ENCODE measurements at places on chromosomes 5 and 9.

- DNase-seq, result no peak
These were observed 26.0 kb downstream of the SKP2 start for GRCh38 chr5:36177715-36178523.

DNA sequence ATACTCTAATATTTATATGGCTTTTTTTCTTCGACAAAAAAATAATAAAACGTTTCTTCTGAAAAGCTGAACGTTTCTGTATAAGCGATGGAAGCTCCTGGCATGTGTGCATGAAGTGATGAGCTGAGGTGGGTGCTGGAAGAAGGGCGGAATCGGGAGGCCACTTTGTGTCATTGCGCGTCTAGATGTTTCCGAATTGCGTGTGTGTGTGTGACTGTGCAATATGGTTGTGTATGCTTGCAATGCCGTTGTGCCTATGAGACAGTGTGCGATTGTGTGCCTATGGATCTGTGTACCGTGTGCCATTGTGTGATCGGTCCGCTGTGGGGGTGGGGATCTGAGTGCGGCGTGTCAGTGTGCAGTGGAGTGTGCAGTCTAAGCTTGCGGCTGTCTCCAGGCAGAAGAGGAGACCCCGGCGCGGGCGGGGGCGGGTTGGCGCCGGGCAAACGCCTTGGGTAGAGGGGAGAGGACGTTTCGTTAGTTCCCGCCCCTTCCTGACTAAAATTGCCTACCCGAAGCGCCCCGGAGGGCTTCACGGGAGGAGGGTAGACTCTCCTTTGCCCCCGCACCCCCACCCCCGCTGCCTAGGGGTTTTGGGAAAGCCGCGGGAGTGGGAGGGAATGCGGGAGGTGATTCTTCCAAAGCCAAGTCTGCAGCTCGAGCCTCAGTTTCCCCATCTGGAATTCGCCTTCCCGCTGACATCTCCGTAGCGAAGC lies 24.2 kb downstream of the PCDHGC5 start:
- DNase-seq, result peak; percentile 49

DNA sequence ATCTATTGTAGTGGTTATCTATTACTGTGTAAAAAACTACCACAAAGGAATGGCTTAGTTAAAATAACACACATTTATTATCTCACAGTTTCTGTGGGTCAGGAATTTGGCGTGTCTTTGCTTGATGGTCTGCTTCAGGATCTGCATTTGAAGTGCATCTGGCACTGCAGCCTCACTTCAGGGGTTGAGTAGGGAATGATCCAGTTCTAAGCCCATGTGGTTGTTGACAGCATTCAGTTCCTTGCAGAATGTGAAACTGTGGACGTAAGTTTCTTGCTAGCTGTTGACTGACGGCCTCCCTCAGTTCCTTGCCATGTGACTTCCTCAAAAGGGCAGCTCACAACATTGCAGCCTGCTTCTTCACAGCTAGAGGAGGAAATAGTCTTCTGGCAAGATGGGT lies 2.1 kb upstream of the OGN start:
- no peak for DNase-seq

GRCh38 chr5:82538339-82539034 lies 260.3 kb upstream of the RPS23 start:
- DNase-seq, result no peak

DNA sequence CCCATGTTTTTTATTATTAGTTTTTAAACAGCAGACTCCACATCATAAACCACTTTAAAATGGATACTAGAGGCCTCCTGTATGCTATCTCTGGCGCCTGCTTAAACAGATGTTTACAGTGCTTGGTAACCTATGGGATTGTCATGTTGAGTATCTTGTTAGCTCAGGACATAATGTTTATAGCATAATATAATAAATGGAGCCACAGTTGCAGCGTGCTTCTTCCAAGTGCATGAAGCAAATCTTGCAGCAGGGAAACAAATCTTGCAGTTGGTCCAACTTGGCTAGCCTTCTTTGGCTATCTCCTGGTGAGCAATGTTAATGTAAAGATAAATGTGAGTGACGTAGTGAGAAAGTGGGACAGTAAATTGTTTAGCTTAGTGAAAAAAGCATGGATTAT lies 2.8 kb downstream of the GHR start:
- DNase-seq, result no peak

DNA sequence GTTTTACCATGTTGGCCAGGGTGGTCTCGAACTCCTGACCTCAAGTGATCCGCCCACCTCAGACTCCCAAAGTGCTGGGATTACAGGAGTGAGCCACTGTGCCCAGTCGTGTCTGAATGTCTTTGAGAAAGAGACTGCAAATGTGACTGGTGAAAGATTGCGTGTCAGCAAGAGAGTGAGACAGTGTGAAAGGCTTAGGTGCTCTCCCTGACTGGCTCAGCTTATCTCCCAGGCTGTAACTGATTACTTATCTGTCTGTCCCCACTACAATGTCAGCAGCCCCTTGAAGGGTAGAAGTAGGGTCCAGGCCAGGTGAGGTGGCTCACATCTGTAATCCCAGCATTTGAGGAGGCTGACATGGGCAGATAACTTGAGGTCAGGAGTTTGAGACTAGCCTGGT lies 3.4 kb upstream of the FGFR4 start:
- no peak for DNase-seq

- DNase-seq, result no peak
These were observed 90.1 kb downstream of the ICE1 start for GRCh38 chr5:5512543-5512942.

- no peak for DNase-seq
These were observed 18.1 kb downstream of the DYNC2I2 start for GRCh38 chr9:128638580-128638979.

GRCh38 chr5:38602641-38603040 lies 46.2 kb upstream of the LIFR start:
- DNase-seq, result no peak

DNA sequence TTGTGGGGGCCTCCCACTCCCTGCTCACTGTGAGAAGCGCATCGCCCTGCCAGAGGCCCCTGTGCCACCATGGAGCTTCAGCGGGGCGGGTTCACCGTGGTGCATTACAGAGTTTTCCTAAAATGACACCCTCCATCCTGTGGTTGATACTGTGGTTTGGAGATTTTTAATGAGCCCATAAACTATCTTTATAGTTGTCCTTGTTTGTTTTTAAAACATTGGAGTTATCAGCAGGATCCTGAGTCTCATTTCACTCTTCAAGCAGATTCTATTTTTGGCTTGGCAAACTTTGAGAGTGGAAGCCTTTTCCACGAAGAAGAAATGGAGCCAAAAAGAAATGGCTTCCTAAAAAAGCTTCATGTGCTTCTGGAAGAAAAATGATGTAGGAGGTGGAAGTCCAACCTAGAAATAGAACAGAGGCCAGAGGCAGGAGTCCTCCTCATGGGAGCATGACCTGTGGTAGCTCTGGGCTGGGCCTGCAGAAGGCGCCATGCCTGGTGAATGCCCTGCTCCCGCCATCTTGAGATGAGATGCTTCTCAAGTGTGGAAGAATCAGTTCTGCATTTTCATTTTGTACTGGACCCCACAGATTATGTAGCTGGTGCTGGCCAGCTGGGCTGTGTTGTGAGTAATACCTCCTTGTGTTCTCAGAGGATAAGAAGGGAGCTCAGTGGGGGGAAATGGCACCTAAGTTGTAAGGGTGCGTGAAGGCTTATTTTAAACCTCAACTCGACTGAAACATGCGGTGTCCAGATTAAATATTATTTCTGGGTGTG lies 79.0 kb upstream of the RAI14 start:
- no peak for DNase-seq

DNA sequence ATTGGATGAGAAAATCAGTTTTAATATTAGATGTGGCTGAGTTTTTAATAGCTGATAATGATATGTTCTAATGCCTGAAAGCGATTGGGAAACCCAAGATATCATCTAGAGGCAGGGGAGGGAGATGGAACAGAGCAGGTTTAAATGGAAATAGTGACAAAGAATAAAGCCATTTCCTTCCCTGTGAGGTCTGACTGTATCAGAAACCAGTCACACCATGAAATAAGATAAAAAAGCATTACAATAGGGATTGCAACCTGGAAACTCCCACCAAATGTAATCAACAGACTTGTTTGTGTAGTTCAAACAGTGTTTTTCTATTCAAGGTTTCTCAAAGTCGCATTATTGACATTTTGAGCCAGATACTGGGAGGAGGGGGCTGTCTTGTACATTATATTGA lies 110.1 kb upstream of the SMIM23 start:
- DNase-seq, result no peak

- DNase-seq, result no peak
These were observed 452.3 kb upstream of the PTGER4 start for GRCh38 chr5:40227366-40227765.

DNA sequence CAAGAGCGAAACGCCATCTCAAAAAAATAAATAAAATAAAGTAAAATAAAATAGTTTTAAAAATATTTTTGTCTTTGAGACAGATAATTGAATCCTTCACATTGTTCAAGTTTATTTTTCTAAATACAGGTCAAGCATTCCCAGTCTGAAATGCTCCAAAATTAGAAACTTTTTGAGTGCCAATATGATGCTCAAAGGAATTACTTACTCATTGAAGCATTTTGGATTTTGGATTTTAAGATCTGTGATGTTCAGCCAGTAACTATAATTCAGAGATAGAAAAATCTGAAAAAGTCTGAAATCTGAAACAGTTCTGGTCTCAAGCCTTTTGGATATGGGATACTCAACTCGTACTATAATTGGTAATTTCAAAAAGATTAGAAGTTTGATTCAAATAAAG lies 39.8 kb downstream of the RBM27 start:
- no peak for DNase-seq

DNA sequence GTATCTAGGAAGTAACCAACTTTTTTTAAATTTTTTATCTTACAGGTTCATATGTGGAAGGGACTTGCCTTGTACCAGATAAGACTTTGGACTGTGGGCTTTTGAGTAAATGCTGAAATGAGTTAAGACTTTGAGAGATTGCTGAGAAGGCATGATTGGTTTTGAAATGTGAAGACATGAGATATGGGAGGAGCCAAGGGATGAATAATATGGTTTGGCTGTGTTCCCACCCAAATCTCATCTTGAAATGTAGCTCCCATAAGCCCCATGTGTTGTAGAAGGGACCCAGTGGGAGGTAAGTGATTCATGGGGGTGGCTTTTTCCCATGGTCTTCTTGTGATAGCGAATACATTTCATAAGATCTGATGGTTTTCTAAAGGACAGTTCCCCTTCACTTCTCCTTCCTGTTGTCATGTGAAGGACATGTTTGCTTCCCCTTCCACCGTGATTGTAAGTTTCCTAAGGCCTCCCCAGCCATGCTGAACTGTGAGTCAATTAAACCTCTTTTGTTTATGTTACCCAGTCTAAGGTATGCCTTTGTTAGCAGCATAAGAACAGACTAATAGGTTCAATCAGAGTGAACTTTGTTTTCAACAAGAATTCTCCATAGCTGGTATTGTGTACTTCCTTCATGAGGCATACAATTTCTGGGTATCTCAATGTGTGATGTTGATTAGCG lies 535.6 kb upstream of the MEF2C start:
- DNase-seq, result no peak

DNA sequence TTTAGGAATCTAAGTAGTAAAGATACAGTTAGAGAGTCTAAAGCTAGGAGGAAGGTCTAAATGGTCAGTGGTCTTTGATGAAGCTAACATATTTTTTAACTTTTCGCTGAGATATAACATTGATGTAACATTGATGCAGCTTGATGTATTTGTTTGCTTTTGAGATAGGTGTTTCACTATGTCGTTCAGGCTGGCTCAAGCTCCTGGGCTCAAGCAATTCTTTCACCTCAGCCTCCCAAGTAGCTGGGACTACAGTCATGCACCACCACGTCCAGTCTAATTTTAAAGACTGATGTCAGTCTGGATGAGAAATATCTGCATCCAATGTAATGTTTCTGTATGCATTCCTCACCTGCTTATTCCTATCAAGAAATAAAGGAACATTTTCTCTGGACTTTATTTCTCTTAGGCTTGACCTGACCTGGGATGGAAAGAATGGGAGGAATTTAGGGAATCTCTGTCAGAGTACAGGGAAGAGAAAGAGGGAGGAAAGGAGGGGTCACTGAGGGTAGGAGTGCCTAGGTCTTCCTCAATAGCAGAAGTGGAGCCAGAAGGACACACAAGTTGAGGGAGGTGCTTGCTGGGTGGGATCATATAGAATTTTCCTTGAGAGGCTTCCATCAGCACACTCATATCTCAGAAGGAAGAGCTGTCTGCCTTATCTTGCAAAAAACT lies 101.5 kb upstream of the GPBP1 start:
- no peak for DNase-seq

DNA sequence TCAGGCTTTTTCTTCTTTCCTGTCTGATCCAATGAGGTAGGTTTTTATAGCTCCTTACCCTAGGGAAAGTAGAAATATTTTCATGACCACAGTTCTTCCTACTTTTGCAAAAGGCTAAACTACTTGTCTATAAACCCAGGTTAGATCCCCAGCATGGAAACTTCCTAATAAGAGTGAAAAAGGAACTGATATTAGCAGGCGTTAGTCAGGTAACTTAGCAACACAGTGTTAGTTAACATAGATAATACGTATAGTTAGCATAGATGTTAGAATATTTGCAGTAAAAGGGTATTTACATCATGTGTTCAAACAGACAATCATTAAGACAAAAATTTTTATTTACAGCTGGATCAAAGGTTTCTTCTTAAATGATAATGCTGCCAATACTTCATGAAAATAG lies 162.9 kb upstream of the DAB2 start:
- DNase-seq, result no peak

DNA sequence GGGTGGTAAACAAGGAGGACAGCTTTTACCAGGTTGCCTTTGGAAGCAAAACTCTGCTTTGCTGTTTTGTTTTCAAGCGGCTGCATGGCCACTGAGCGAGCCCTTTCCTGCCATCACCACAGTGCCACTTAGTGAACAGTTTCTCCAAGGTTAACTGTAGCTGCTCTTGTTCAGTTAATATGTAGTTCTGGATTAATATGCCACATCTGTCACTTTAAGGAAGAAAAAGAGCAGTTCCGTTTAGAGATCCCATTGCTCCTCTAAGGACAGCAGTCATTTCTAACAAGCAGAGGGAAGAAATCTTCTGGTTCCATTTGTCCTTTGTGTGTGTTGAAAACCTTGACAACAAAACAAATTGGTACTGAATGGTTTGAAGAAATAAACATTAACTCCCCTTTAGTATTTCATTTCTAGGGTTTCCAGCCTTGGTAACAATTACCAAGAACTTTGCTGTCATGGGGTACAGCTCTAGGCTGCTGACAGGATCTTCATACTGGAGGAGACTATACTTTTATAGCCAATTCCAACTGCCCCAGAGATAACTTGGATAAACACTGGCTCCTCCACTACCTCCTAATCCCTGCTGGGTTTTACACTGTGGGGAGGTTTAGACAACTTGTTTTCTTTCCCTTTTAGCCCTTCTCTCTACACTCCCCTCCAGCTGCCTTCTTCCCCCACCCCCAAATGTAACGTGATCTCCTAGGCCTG lies 10.3 kb upstream of the ABL1 start:
- DNase-seq, result no peak

GRCh38 chr5:2371419-2371710 lies 380.1 kb downstream of the IRX2 start:
- no peak for DNase-seq

DNA sequence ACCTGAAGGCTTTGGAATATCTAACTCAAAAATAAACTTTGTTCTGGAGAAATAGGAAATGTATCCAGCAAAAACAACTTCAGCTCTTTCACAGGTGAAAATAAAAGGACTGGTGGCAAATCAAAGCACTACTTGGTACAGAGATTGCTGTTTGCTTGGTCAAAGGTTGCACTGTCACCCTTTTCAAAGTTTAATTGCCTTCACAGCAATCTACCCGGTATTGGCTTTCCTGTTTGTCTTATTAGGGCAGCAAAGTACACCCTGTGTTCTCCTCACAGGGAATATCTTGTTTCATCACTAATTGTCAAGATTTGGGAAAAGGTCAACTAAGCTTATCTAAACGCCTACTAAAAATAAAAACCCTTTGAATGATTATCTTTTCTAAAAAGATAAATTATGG lies 214.1 kb upstream of the ADCY2 start:
- DNase-seq, result no peak

- DNase-seq, result no peak
These were observed 45.4 kb downstream of the PPP2R2B start for GRCh38 chr5:146832985-146833732.
